ENCODE measurements at places on chromosomes 16 and 17.

DNA sequence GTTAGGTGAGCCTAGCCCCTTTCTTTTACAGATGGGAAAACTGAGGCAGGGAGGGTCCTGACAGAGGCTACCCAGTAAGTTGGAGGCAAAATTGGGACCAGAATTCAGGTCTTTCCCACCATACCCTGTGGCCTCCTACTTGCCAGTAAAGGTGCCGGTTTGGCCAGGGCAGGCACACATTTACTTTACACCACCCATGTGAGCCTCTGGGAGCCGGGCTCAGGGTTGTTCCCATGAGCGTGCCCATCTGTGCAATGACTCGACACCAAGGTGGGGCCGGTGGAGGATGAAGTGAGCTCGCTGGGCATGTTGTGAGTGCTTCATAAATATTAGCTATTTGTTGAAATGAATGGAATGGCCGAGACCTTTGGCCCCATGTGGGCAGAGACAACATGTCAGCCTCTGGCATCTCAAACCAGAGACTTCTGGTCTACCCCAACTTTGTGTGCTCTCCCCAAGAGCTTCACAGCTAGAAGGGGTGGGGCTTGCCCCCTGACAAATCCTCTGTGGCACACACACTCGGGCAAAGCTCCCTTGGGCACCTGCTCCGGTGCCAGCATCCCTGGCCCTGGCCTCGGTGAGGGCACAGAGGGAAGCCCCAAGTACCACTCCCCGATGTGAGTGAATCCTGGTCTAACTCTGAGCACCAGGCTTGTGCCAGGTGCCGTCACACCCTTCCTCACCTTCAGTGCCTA is 60.1 kb downstream of the SRCIN1 start:
- no peak overlapping the region for H3K27ac ChIP-seq
- no peak overlapping the region for H3K4me3 ChIP-seq
- no peak for DNase-seq
- no peaks in the 10 kb centered on the region for H3K4me1 ChIP-seq

GRCh38 chr16:74071996-74072535 is 224.5 kb upstream of the PSMD7 start:
- H3K36me3 ChIP-seq = no peaks in the 10 kb centered on the region
- H3K4me3 ChIP-seq = no peak overlapping the region
- H3K27me3 ChIP-seq = peaks cover 4% of the 10 kb centered on the region
- DNase-seq = no peak
- no peak overlapping the region for H3K27ac ChIP-seq
- no peaks in the 10 kb centered on the region for H3K4me1 ChIP-seq

DNA sequence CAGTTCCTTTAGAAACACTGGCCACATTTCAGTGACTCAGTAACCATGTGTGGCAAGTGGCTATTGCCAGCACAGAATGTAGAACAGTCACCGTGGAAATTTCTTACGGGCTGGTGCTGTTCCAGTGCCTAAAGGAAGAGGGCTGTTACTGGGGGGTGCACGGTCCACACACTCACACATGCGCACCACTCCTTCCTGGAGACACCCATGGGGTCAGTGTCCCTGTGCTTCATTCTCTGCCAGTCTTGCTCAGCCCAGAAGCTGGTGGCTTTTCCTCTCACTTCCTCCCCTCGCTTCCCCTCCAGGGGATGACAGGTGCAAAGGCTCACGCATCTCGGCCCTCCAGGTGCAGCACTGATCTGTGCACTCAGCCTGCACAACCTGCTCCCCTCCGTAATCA is 115.6 kb downstream of the CCDC182 start:
- no peak overlapping the region for H3K27ac ChIP-seq
- no peak overlapping the region for H3K4me3 ChIP-seq
- H3K27me3 ChIP-seq = no peaks in the 10 kb centered on the region
- no peaks in the 10 kb centered on the region for H3K4me1 ChIP-seq
- no peak for DNase-seq

DNA sequence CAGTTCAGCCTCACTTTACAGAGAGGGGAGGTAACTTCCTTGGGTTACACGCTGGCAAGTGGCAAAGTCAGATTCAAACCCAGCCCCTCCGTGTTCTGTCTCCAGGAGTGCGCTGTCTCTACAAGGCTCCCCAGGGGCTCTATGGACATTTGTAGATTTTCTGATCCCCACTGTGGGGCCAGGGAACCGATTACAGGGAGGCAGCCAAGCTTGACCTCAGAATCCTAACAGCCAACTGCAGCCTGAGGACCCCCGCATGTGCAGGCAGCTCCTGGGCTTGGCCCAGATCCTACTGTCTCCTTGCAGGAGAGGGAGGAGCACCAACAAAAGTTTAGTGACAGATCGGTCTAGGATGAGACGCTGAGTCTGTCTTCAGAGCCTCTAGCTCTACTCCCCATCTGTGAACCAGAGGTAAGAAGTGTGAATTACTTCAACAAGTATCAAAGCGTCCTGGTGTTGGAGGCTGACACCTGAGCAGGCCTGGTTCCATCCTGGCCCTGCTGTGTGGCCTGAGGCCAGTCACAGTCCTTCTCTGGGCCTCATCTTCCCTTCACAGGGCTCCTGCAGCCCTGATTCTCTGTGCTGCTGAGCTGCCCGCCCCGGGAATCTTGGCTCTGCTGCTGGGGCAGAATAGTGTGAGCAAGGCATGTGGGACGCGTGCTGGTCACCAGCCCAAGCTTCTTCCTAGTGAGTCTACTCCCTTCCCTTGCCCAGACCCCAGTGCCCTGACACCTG is 9.2 kb upstream of the NATD1 start:
- DNase-seq = no peak
- no peaks in the 10 kb centered on the region for H3K36me3 ChIP-seq
- H3K4me1 ChIP-seq = no peaks in the 10 kb centered on the region
- H3K27me3 ChIP-seq = no peaks in the 10 kb centered on the region

DNA sequence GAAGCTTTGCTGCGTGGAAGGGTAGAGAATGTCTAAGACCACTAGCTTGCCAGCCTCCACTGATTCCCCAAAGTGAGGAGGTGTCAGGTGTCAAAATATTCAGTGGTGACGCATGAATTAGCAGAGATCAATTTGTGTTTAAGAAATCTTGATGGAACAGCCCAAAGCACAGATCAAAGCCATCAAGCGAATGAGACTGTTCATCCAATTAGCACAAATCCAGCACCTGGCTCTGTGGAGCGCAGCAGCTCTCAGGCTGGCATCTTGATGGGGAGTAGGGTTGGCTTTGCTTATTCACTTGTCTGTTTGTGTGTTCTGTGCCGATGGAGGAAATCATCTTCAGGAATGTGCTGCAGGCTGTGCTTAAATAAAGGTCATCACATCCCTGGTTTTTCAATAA is 456.8 kb upstream of the CCL2 start:
- H3K27me3 ChIP-seq = no peaks in the 10 kb centered on the region
- no peak overlapping the region for H3K27ac ChIP-seq
- no peaks in the 10 kb centered on the region for H3K36me3 ChIP-seq
- no peak overlapping the region for H3K4me3 ChIP-seq
- DNase-seq = no peak
- no peaks in the 10 kb centered on the region for H3K4me1 ChIP-seq

All from CD4-positive, CD25-positive, alpha-beta regulatory T cell (primary cell).